ENCODE measurements at places on chromosomes 11 and 22.

DNA sequence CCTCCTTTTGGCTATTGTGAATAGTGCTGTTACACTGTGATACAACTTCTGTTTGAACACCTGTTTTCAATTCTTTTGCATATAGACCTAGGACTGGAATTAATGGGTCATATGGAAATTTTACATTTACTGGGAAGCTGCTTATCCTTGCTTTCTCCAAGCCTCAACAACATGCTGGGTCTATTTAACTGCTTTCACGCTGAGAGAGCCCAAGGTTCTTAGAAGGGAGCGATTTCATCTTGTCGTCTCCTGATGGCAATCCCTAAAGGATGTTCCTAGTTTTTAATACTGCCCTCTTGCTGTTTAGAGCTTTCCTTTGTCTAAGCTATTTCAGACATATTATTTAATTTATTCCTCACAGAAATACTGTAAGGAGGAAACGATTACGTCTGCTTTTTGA lies 15.5 kb downstream of the IRAG1 start:
- DNase-seq: no peak

DNA sequence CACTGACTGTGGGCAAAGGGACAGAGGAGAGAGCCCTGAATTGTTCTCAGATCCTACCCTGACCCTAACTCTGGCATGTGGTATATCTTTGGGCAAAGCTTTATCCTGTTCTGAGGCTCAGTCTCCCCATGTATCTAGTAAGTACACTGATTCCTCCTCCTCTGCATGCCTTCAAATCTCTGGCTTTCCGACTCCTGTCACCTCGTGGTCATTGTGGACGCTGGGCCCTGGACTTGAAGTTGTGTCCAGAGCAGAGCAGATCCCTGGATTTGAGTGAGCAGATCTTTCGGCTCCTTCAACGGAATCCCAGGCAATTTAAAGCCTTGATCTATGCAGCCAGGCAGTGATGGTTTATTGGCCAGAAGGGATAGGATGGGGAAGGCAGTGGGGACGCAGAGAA lies 3.0 kb downstream of the MOGAT2 start:
- no peak for DNase-seq

DNA sequence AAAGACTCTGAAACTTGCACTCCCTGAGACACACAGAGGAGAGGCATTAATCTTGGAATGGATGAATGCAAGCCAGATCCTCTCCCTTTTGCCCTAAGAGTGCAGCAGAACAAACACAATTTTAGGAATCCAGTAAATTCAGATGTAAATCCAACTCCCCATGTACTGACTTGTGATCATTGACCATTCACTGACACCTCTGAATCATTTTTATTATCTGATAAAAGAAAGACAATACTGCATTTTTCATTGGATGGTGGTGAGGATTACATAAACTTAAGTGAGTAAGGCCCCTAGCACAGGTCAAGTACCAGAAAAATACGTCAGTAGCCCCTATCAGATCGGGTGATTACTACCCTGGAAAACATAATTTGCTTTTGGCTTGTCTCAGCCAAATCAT lies 782.9 kb upstream of the API5 start:
- DNase-seq: no peak

GRCh38 chr11:88704485-88704884 lies 361.3 kb downstream of the GRM5 start:
- DNase-seq: no peak

DNA sequence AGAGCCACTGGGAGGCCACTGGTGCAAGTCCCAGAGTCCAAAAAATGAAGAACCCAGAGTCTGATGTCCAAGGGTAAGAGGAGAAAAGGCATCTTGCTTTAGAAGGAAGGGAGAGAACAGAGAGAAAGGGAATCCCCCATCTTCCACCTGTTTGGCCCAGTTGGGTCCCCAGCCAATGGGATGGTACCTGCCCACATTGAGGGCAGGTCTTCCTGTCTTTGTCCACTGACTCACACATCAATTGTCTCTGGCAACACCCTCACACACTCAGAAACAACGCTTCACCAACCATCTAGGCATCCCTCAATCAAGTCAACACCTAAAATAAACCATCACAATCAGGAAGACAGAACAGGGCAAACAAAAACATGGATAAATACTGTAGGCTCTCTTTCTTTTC lies 6.3 kb downstream of the COMMD9 start:
- no peak for DNase-seq

DNA sequence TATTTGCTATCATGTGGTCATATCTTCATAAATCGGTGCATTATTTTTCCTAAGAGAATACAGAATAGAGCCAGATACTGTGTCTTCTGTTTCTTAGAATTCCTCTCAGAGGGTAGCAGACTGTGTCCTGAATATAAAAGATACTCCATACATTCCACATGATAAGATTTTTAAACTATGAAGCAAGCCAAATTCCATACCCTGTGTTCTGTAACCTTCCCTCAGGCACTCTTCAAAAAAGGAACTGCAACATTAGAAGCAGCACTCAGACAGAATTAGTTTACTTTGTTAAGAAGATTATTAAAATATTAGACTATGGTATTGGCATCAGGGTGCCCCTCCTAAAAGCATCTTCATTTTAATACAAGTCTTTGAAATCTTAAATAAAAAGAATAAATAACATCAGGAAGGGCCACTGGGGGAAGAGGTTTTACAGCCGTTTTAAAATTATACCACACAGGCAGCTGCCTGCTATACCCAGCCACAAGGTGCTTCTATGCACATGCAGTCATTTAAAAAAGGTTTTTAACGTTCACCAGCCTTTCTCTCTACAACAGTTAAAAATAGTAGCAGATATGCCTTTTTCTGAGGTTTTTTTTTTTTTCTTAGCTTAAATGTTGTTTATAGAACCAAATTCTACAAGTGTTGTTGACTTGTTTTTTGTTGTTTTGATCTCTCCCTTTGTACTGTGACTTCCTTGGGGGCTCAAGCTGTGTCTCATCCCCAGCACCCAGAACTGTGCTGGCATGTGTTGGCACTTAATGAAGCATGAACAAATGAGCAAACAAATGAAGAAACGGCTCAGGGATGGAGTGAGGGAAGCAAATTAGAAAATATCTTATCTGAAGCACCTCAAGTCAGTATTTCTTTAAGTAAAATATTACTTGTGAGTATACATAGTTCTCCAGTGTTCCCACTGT lies 54.7 kb upstream of the CCDC89 start:
- DNase-seq: no peak

GRCh38 chr11:47514825-47515647 lies 37.9 kb downstream of the CELF1 start:
- DNase-seq: no peak

DNA sequence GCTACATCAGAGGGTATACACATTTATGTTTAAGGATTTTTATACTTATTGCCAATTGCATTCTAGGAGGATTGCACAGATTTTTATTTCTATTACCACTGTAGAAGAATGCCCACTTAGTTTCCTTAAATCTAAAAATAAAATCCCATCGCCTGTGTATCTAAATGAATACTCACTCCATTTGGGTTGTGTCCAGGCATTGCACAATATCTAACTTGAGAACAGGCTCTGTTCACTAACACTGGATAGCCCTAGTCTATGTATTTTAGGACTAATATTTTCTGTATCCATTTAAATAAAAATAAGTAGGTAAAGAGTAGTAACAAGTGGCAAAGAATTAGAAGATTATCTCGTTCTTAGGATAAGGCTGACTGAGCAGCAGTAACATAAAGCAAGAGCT lies 4.1 kb downstream of the C11orf52 start:
- no peak for DNase-seq

GRCh38 chr22:38315823-38316363 lies 1.3 kb downstream of the CSNK1E start:
- no peak for DNase-seq

DNA sequence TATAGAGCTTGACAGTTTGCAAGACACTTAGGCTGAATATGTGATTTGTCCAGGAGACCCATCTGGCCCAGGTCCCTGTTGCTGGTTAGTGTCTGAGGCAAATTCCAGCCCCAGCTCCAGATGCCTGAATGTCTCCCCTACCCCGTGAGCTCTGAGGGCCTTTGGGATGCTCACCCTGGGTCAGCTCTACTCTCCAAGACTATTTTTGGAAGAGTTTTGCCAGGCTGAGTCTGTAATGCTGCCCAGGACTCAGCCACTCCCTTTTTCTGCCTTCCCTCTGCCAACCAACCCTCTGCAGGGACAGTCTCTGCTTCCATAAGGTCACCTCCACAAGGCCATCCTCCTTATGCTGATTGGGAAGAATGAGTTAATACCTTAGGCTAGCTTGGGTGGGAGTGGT lies 66.3 kb downstream of the CABIN1 start:
- no peak for DNase-seq

GRCh38 chr11:19444231-19444630 lies 203.5 kb upstream of the E2F8 start:
- DNase-seq: no peak

GRCh38 chr11:61164606-61165424 lies 3.6 kb upstream of the VPS37C start:
- DNase-seq: no peak

DNA sequence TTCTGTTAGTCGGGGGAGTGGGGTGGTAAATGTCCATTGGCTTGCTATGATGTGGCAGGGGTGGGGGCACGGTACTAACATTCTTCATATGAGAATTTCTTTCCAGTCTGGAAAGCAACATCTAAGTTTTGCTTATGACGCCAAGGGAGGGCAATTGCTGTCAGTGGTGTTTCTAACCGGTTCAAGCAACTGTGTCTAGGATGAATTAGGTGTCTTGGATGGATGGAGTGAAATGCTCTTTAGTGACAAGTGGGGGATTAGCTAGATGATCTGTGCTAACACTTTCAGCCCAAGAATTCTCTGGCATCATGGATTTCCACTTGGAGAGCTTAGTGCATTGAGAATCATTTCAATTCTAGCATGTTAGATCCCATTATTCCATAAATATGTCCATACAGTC lies 262.6 kb upstream of the SORL1-AS1 start:
- no peak for DNase-seq

DNA sequence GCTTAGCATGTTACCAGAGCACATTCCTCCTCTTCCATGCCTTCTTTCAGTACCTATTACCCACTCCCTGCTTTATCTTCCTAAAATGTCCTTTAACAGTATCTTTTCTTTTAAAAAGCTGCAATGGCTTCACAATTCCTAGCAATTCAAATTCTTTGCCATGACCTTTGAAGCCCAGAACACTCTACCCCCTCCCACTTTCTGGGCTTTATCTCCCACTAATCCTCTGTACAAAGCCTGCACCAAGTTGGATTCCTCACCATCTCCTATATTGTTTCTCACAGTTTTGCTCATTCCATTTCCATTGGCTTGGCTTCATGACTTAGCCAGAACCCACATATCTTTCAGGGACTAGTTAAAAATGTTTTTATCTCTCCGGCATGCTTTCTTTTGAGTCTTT lies 80.9 kb downstream of the FAM76B start:
- DNase-seq: no peak
